ENCODE measurements at places on chromosomes 1 and 21.

GRCh38 chr1:117017648-117018047, 16.1 kb downstream of the CD101 start:
- no peaks in the 10 kb centered on the region for H3K36me3 ChIP-seq
- H3K27me3 ChIP-seq, result no peaks in the 10 kb centered on the region
- H3K27ac ChIP-seq, result no peak overlapping the region
- no peaks in the 10 kb centered on the region for H3K4me1 ChIP-seq
- H3K4me3 ChIP-seq, result no peak overlapping the region

DNA sequence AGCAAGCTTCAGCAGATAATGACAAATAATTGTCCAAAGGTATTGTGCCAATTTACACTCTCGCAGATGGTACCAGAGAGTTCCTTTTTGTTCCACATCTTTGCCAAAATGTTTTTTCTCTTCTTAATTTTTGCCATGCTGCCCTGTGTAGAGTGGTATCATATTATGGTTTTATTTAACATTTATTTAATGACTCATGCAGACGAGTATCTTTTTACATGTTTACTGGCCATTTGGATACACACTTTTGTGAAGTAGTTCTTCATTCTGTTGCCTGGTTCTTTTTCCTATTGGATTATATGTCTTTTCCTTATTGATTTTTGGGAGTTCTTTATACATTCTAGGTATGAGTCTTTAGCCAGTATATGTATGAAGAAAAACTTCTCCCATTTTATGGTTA, 151.1 kb downstream of the PCNX2 start:
- H3K4me3 ChIP-seq, result no peak overlapping the region
- no peaks in the 10 kb centered on the region for H3K4me1 ChIP-seq
- no peaks in the 10 kb centered on the region for H3K27me3 ChIP-seq
- no peaks in the 10 kb centered on the region for H3K36me3 ChIP-seq
- no peak overlapping the region for H3K27ac ChIP-seq

DNA sequence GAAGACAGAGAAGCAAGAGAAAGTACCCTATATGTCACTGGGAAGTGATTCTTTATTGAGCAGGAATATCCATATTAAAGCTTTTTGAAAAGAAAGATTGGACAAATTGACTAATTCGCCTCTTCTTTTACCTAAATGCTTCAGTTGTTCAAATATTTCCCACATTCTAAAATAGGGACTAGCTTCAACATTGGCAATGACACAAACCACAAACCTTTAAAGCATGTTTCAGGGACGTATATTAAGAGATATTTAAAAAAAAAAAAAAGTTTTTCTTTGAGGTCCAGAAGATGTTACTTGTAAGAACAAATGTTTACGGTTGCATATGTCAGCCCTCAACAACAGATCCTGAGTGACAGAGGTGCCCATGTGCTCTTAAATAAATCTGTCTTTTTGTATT, 235.0 kb upstream of the NFIA start:
- no peak overlapping the region for H3K27ac ChIP-seq
- H3K4me3 ChIP-seq, result no peak overlapping the region
- no peaks in the 10 kb centered on the region for H3K36me3 ChIP-seq
- no peaks in the 10 kb centered on the region for H3K27me3 ChIP-seq

GRCh38 chr1:243233908-243234307, 21.2 kb downstream of the CEP170 start:
- DNase-seq, result no peak
- H3K36me3 ChIP-seq, result peaks cover 9% of the 10 kb centered on the region
- no peaks in the 10 kb centered on the region for H3K27me3 ChIP-seq
- no peaks in the 10 kb centered on the region for H3K4me1 ChIP-seq
- no peak overlapping the region for H3K27ac ChIP-seq

DNA sequence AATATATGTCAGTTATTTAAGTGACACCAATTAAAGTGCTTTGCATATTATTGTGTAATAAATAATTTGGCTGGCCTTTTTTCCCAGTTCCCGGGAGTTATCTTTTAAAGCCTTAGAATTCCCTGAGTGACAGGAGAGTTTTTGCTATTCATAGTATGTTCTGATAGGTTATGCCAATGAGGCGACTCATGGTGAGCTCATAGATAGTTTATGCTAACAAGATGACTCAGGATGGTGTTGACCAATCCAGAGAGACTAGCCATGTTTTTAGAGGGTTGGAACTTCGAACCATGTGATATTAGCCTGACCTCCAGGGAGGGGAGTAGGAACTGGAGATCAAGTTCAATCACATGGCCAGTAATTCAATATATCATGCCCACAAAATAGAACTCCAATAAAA, 310.8 kb downstream of the USP25 start:
- no peaks in the 10 kb centered on the region for H3K36me3 ChIP-seq
- no peak for DNase-seq
- H3K27ac ChIP-seq, result no peak overlapping the region
- no peak overlapping the region for H3K4me3 ChIP-seq

- H3K36me3 ChIP-seq, result no peaks in the 10 kb centered on the region
- no peaks in the 10 kb centered on the region for H3K4me1 ChIP-seq
- no peaks in the 10 kb centered on the region for H3K27me3 ChIP-seq
- H3K4me3 ChIP-seq, result no peak overlapping the region
- DNase-seq, result no peak
These were observed 114.6 kb downstream of the AKT3 start for GRCh38 chr1:243735457-243735856.

GRCh38 chr1:218775501-218776021, 398.1 kb upstream of the LYPLAL1 start:
- H3K36me3 ChIP-seq, result no peaks in the 10 kb centered on the region
- no peak overlapping the region for H3K27ac ChIP-seq
- DNase-seq, result no peak
- H3K27me3 ChIP-seq, result no peaks in the 10 kb centered on the region

DNA sequence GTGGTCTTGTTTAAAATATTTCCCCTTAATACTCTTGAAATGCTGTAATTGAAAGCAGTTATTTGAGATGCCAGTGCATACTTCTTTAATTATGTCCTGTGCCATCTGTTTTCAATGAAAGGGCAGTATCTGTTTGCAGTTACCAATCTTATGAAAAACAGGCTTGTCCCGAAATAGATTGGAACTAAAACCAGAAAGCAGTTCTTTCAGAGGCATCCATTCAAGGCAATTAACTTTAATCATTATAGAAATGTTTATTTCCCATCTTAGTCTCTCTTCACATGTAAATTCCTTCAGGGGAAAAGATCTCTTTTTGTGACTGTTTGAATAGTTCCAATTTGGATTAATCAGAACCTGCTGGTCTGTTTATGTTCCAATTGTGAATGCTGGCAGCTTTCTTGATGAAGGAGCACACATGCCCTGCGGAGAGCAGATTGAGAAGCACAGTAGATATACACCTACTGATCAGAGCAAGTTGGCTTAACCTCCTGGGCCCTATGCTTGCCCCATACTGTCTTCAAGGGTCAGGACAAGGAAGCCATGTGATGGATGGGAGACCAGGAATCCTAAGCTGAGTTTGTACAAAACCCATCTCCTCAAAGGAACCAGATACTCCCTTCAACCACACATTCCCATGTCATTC, 41.6 kb upstream of the MROH9 start:
- H3K4me3 ChIP-seq, result no peak overlapping the region
- H3K27me3 ChIP-seq, result no peaks in the 10 kb centered on the region
- no peaks in the 10 kb centered on the region for H3K4me1 ChIP-seq
- no peaks in the 10 kb centered on the region for H3K36me3 ChIP-seq

DNA sequence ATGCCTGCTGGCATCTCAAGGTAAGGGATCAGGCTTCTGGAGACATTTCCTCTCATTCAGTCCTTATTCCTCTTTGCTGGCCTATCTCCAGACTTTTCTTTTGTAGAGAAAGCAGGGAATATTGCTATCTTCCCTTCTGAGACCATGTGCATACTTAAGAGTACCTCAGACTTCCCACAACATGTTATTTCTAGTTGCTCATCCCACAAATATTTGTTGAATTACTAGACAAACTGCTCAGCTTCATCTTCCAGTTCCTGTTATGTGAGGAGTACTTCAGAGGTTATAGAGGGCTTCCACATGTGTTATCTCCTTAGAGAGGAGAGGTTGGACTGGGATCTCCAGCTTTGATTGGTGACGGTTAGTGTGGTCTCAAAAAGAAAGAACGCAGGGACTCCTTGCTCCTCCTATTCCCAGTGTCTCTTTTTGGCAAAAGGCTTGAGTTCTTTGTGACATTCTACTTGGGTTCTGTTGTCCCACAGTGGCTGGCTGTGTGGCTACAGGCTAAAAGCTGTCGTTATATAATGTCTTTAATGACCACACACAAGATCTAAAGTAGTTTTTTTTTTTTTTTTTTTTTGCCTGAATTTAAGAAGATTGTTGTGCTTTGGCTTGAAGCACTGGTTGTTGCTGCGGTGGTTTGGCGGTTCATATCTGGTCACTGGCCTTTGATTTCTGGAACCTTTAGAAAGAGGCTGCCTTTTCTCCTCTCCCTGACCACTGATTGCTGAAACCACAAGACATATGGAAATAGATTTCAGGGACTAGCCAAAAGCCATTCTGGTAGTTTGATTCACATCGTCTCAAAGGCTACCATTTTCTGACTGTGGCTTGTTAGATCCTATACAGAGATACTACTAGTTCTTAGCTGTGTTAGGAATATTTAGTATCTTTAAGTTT, 78.7 kb downstream of the FGGY start:
- H3K27ac ChIP-seq, result no peak overlapping the region
- no peak for DNase-seq
- H3K36me3 ChIP-seq, result no peaks in the 10 kb centered on the region
- H3K27me3 ChIP-seq, result no peaks in the 10 kb centered on the region
- no peaks in the 10 kb centered on the region for H3K4me1 ChIP-seq
- H3K4me3 ChIP-seq, result no peak overlapping the region
